NCI-H1092 (cell line): ENCODE measurements at places on chromosomes 11 and 22.

DNA sequence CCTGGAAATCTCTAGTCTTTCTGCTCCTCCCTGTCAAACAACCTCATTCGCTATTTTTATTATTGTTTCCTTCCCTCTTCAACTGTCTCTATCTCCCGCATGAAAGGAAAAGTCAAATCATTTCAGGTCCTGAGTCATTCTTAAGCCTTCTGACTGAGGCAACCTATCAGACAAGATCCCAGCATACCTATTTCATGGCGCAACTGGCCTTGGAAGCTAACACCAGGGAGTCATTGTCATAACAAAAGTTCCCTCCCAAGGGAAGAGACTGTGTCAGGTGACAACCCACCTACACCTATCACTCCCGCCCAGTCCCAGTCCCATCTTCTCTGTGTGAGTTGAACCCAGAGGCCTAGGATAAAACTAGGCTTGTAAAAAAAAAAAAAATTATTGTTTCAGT lies 10.2 kb upstream of the ARHGAP42 start:
- DNase-seq: no peak

GRCh38 chr11:71525938-71526495 lies 1.1 kb upstream of the KRTAP5-7 start:
- no peak for DNase-seq

DNA sequence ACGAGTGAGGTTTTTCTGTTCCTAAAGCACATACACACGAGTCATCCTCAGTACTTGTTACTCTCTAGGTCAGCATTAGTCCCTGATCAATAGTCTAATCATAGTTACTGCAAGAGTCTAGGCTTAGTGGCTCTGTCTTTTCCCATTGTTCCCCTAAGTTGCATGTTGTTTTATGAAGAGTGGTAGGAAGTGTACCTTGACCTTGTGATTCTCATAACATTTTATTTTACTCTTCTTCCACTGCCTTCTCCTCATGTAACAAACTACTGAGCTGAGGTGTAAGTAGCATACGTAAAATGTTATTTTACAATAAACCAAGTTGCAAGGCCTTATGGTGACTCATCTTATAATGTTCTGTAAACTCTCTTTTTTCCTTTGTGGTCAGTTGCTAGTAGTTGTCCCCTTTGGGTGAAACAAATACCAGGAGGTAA lies 15.0 kb downstream of the METTL15 start:
- DNase-seq: no peak

DNA sequence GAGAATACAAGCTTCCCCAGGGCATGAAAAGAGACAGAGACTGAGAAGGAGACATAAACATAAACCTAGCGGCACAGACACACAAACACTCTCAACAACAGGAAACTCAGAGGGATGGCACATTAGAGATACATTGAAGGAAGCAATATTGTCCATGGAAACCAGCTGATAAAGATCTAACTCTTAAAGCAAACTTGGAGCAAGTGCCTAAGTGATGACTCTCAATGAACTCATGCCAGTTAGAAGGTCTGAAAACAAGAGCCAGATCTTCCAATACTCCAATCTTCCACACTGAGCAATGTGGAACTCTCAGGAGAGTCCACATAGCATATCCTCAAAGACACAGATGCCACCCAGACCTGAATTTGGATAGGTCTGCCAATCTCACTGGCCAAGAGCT lies 168.8 kb upstream of the ISX start:
- DNase-seq: no peak

DNA sequence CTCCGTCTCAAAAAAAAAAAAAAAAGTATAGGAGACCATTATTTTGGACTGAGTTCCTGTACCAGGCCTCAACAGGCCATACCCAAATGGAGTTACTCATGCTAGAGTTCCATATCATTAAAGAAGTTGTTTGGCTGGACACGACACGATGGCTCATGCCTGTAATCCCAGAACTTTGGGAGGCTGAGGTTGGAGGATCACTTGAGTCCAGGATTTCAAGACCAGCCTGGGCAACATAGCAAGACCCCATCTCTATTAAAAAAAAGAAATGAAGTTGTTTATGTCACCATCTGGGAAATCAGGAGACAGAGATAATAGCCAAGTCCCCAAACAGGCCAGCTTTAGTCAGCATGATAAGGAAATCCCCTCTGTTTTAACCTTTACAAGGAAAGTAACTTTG lies 6.7 kb upstream of the FNBP4 start:
- DNase-seq: no peak

DNA sequence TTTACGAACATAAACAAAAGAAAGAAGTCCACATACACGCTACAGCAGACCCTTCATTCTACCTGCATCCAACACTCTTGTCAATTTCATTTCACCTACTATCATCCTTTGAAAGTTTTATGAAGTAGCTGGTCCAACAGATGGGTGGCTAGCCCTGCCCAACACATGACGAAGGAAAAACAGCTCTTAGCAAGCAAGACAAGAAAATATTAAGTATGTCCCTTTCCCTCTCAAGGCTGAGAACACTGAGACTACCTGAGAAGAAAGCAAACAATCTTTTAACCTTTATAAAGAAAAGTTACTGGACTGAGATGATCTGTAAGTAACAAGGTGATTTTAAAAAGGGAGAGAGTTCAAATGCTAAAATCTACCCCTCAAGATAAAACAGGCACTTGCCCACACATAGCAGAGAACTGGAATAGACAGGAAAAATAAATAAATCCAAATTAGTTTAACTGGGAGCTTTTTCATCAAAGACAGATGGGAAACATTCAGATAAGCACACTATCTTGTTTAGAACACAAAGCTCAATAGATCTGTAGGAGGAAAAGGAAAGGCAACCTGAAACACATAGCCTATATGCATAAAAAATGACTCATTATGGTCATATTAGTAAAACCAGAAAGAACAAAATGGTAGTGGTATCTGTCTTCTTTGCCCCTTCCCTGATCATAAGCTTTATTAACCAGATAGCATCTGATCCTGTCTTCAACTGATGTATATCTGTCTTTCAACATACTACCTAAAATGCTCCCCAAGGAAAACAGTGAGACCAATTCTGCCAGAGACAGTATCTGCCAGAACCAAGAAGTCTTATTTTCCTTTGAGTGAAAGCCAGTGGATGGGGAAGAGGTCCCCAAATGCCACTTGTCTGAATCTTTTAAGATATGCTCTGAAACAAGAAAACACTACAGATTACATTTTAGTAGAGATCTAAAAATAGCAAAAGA lies 104.3 kb downstream of the MRTFA start:
- no peak for DNase-seq

DNA sequence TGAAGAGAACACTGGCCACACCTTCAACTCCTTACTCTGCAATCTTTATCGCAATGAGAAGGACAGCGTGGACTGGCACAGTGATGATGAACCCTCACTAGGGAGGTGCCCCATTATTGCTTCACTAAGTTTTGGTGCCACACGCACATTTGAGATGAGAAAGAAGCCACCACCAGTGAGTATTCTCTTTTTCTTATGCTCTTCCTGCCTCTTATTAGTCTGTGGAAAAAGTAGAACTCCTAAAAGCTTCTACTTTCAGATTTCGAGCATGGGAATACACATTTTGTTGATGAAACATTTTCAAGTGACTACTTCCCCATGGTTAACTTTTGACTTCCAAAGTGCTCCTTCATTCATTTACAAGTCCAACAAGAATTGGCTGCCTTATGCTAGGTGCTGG lies 20.9 kb downstream of the ALKBH3 start:
- no peak for DNase-seq

DNA sequence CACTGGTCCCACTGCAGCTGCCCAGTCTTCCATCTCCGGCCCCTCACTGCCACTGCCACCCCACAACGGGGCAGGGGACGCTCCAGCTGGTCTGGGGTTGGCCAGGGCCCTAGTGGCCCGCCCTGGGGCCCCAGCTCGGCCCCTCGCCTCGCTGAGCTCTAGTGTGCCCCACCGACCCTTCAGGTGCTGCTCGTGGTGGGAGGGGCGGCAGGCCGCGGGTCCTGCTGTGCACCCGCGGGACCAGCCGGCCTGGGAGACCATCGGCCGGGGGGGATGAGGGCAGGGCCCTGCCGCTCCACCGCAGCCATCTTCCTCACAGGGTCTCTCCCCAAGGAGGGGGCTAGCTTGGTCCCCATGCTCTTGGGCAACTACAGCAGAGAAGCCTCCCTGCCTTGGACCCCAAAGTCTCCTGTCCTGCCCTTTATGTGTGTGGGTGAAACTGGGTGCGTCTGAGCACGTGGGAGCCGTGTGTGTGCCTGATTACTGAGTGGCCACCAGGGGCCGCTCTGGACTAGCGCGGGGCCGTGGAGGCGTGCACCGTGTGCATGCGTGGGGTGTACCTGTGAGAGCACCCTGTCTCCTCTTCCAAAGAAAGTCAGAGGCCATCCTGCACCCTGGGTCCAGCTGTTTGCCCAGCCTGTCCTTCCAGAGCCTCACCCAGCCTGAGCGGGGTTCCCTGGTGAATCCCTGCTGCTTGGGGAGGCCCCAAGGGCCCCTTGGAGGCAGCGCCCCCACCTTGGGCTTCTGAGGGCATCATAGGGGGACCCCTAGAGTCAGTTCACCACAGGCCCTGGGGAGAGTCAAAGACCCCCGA lies 6.0 kb upstream of the ACR start:
- DNase-seq: no peak

DNA sequence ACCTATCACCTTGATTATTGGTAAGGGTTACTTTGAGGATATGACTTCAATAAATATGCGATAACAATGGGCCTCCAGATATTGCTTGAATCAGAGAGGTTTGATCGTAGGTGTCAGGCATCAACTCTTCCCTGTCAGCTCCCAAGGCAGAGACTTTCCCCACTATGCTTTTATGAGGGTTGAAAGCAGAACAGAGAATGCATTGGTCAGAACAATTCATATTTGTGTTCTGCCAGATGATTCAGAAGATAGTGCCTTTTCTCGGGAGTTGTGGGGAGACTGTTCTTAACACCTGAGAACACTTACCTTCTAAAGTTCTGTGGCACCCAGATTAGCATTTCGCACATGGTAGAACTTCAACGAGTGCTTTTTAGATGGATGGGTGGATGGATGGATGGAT lies 386.3 kb upstream of the CADM1 start:
- no peak for DNase-seq

DNA sequence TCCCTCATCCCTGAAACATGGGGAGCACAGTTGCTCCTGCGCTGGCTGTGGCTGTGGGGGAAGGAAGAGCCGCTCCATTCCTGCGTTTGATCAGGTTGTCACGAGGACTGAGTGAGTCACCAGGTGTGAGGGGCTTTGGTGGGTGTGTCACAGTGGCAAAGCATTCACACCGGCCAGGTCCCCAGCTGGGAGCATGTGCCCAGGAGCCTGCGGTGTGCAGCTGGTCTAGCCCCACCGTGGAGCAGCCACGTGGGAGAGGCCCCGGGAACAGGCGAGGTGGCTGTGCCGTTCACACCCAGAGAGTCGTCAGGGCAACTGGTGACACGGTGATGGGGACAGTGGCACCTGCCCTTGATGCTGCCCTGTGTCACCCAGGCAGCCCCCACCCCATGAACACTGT lies 47.6 kb upstream of the PPARA start:
- DNase-seq: no peak

DNA sequence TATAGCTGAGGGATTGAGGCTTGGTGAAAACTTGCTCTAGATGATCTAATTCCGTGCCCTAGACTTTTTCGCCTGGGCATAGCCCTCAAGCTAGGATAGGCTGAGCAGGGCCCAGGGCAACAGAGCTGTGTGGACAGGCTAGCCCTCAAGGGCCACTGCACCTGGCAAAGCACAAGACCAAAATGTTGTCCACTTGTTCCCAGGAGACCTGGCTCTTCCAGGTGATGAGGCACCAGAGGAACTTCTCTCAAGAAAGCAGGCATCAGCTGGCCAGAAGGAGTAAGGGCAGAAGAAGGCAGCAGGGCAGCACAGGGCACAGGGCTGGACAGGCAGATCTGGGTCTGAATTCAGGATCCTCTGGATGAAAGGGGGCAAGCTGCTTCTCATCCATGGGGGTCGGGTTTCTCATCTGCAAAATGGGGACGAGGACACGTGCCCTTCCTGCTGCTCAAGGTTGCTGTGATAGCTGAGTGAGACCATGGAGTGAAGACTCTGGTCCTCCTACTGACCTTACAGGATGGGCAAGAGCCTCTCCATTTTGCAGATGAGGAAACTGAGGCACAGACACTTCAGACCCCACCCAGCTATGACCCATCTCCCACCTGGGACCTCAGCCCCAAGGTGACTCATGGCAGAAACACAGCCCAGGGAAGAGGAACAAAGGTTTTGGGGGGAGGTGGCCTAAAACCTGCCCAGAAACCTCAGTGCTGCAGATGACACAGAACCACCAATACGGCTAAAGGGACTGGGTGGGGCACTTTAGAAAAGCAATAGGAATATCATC lies 42.2 kb upstream of the PRDM11 start:
- no peak for DNase-seq

DNA sequence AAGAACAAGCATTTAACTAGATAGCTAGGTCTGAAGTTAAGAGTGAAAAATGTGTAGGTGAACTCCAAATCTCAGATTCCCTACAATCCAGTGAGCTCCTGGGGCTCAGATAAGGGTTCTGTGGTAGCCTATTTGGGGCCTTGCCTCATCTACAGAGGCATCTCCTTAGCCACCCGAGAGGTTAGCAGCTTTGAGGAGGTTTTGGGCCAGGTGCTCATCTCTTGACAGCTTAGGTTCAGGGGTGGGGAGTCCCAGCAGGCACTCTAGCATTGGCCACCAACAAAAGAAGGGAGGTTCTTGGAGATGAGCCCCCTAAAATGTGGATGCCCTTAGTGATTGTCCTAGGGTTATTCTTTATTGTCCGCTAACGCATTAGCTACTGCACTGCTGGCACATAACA lies 184.4 kb upstream of the B3GAT1 start:
- no peak for DNase-seq

- DNase-seq: no peak
Measured at GRCh38 chr11:7422544-7423331, 62.6 kb upstream of the OLFML1 start.

GRCh38 chr22:38766076-38766777 lies 10.4 kb upstream of the SUN2 start:
- peak; percentile 61 for DNase-seq

DNA sequence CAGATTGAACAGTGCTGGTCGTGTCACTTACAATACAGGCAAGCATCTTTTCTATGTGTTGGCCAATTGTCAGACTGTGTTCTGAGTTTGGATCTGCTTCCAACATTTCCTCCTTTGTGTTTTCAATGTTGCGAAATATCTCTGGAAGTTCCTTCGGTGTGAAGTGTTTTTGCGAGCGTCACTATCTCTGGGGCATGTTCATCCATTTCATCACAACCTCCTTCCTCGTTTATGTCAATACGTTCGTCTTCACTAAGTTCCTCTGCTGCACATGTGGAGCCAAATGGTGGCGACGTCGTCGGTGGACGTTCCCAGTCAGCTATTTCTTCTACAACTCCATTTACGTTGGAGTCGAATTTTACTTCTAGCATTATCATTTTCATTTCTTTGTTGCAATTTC lies 100.2 kb upstream of the LMO1 start:
- DNase-seq: no peak

DNA sequence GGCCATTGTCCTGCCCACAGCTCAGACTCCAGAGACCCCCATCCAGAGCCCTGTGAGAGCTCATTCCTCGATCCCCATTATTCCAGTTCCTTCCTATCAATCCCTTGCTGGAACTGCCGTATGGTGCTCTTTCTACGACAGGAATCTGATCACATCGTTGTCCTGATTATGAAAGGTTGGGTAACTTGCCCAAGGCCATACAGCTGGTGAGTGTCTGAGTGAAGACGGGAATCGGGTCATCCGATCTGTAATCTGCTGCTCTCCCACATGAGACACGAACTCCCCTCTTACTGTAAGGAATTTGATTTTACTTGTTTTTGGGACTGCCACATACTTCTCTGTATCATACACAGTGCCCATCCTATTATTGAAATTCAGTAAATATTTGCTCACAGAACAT lies 149.1 kb downstream of the OPCML start:
- DNase-seq: no peak

- no peak for DNase-seq
Measured at GRCh38 chr22:24460418-24461089, 33.2 kb downstream of the ADORA2A start.

GRCh38 chr11:61588728-61589191 lies 7.9 kb upstream of the SYT7 start:
- no peak for DNase-seq
